ENCODE measurements at places on chromosomes 4 and X.
A peak's percentile ranks its signal among the peaks of the same experiment; 100 is the strongest.

DNA sequence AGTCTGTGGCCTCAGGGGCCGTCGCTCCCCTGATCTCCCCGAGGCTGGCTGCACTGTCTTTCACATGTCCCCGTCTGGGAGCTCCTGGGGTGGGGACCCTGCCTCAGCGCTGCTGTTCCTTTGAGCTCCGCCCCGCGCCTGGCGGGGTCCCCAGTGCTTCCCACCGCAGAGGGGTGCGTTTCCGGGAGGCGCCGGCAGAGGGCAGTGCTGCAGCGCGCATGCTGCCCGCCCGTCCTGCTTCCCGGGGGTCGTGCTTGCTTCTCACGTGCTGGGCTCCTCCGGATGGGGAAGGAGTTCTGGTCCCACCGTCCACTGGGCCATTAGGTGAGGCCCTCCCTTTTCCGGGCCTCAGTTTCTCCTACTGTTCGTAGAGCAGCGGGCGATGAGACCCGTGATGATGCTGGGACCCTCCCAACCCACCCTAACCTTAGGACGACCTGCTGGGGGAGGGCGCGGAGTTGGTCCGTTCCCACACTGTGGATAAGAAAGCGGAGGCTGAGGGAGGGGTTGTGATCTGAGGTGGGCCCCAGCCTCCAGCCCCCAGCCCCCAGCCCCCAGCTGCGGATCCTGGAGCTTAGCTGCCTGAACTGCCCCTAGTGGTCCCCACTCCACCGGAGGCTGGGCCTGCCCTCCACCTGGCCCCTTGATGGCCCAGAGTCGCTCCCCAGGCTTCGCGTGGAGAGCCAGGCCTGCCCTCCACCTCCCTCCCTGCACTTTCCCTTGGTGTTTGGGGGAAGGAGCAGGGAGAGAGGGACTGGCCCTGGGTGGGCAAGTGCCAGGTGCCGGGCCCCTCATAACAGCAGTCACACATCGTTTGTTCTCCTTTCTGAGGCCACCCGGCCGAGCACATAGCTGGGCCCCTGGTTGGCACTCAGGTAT is 15.3 kb downstream of the CPZ start:
- peak; percentile 37 for DNase-seq

GRCh38 chrX:119549327-119550016 is 15.7 kb downstream of the STEEP1 start:
- DNase-seq: no peak

DNA sequence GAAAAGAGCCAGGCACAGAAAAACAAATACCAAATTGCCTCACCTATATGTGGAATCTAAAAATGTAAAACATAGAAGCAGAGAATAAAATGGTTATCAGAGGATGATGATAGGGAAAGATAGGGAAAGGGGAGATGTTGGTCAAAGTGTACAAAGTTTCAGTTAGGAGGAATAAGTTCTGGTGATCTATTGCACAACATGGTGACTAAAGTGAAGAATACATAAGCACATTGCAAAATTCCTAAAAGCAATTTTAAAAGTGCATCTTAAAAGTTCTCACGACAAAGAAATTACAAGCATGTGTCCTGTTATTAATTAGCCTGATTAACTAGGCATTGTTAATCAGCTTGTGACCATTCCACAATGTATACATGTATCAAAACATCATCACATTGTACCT is 136.0 kb downstream of the GABRG1 start:
- DNase-seq: no peak

DNA sequence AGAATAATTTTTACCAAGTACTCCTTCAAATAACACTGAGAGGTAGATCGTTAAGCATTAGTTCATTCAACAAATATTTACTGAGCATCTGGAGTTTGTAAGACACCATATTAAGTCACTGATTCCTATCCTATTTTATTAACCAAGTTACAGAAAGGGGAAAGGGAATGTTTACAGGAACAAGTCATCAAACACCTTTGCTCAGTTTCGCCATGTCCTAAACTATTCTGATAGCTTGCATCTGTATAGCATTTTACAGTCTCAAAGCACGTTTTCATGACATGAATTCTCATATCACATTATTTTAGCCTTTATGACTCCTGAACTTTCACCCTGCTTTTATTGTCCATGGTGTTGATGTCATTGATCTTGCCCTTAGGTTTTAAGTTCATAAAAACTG is 89.2 kb downstream of the AREG start:
- no peak for DNase-seq
